ENCODE measurements at places on chromosomes 5 and 9.

- DNase-seq, result no peak
These were observed 605.4 kb upstream of the CLINT1 start for GRCh38 chr5:158464383-158464782.

GRCh38 chr9:131273146-131273855 lies 3.0 kb downstream of the FAM78A start:
- no peak for DNase-seq

- no peak for DNase-seq
These were observed 33.6 kb downstream of the TIMD4 start for GRCh38 chr5:156929366-156929948.

- DNase-seq, result no peak
These were observed 2.3 kb downstream of the LCNL1 start for GRCh38 chr9:136985027-136985602.

- DNase-seq, result no peak
These were observed 150.4 kb upstream of the ERCC6L2 start for GRCh38 chr9:95725045-95725444.

DNA sequence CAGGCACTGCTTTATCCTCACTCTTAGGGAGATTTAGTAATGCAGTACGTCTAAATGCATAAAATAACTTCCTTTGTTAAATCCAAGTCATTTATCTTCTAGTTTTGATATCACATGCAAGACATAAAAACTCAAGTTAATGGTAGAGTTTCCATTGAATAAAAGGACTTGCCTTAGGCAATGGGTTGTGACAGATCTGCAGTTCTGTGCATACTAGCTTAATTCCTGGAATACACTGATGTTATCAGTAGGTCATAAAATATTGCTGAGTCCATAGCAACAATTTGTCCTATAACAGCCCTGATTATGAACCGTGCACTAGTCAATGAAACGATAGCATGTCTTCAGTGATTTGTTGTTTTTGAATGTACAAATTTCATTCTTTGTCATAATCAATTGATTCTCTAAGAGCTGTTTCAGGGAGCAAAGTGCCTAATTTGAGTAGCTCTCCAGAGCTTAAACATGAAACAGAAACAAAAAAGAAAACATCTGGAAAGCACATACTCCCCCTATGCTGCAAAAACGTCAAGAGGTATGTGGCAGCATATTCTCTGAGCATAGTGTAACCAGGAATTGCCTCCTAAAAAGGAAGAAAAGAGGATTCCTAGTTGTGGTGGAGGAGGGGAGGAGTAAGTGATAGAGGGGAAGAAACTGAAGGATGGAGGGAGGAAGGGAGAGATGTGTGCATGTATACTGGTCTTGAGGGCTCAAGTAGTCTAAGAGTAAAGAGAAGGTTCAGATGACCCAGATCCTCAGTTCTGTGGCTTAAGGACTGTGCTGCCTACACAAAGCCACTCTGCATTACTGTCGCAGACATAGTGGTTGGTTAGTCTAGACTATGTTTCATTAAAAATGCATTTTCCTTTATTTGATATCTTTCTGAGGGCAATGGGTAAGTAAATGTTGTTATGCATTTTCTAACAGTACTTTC lies 589.2 kb downstream of the PRR16 start:
- DNase-seq, result no peak

DNA sequence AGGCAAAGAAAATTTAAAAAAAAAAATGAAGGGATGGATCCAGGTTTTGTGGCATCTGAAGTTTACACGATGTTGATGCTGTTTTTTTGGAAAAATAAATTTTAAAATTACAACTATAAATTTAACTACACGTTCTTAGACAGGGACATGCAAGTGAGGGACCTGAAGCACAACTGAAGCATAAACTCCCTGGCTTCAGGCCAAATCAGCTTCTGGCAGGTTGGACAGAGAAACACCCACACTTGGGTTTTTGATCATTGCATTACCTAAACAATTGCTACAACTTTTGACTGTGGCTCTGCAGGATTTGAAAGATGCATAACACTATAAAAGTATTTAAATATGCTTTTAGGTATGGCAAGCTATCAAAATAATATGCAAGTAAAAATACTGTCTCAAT lies 1318.3 kb upstream of the DMAC1 start:
- DNase-seq, result no peak

DNA sequence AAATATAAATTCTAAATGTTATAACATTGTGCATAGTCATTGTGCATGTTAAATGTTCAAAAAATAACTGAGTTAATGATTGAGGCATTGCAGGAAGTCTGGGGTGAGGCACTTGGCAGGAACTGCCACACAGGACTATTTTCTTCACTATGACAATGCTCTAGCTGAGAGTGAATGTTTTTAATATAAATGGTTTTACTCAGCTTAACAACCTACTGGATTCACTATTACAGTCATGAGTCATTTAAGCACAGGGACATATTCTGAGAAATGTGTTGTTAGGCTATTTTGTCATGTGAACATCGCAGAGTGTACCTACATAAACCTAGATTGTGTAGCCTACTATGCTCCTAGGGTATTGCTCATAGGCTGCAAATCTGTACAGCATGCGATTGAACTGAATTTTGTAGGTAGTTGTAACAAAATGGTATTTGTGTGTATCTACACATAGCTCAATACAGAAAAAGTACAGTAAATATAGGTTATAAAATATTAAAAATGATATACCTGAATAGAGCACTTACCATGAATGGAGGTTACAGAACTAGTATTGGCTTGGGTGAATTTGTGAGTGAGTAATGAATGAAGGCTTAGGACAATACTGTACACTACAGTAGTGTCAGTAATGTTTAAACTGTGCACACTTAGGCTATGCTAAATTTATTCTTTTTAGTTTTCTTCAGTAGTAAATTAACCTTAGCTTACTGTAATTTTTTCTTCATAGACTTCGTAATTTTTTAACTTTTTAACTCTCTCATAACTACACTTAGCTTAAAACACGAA lies 346.1 kb upstream of the PTGER4 start:
- no peak for DNase-seq

- no peak for DNase-seq
These were observed 289.2 kb downstream of the ZSWIM6 start for GRCh38 chr5:61621202-61621650.

DNA sequence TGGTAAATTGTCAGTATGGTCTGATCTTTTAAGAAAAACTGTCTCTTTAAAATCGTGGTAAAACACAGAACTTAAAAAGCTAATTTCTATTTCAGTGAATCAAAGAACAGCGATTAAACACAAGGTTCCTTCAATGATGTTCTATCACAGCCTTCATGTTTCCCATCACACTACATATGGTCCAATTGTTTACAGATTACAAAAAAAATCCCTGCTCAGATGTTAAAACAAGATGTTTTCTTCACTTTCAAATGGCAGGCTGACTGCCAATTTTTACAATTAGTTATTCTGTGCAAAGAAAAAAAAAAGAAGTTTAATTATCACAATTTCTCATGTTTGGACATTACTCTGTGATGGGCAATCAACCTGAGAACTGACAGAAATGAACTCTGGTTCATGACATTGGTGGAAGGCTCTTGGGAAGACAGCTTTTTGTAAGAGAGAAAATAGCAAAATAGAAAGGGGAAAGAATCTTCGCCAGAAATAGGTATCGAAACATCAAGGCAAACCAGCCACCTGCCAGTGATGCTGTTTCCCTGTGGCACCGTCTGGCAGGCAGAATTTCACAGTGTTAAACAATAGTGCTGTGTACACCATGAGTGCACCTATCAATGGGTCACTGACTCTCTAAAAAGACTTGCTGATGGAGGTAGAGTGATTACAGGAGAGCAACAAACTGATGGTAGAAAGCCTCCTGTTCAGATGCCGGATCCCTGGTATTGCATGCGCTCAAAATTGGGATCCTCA lies 1020.0 kb upstream of the ARRDC3 start:
- DNase-seq, result no peak

All from NCI-H1930 (cell line).